ENCODE measurements at places on chromosomes 11 and 22. TPM values are rescaled to one million over a fixed set of nuclear protein-coding genes. Genes with fewer than 3 reads are reported as not detected.

Gene OR52I1
- total RNA-seq, result not detected

Gene ALX4
- total RNA-seq, result not detected

Gene SLC1A2
- 1.4 TPM for total RNA-seq

Gene BACE1-AS
- total RNA-seq, result 14.9 TPM

Gene DDI1
- not detected for total RNA-seq

DNA sequence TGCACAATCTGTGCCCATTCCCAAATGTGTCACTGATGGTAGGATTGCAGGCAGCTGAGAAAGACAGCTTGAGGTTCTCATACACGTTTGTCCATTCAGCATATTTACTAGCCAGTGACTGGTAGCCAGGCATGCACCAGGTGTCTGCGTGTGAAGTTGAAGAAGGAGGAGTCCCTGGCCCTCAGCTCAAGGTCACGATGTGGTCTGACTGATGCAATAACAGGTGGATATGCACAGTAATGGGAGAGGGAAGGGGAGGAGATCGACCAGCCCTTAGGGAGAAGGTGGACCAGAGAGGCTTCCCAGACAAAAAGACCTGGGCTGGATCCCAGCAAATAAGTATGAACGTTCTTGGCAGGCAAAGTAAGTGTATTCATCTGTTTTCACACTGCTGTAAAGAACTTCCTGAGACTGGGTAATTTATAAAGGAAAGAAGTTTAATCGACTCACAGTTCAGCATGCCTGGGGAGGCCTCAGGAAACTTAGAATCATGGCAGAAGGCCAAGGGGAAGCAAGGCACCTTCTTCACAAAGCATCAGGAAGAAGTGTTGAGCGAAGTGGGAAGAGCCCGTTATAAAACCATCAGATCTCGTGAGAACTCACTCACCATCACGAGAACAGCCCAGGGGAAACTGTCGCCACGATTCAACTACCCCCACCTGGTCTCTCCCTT lies 96.0 kb downstream of the MN1 start:
- H3K27me3 ChIP-seq, result no peaks in the 10 kb centered on the region
- no peak for DNase-seq
- peaks cover 6% of the 10 kb centered on the region for H3K36me3 ChIP-seq
- H3K4me3 ChIP-seq, result no peak overlapping the region

- no peak overlapping the region for H3K27ac ChIP-seq
- peaks cover 5% of the 10 kb centered on the region for H3K4me1 ChIP-seq
- peaks cover 8% of the 10 kb centered on the region for H3K36me3 ChIP-seq
- no peaks in the 10 kb centered on the region for H3K27me3 ChIP-seq
Measured at GRCh38 chr22:35394810-35395563, 5.0 kb upstream of the MCM5 start.

- no peak for DNase-seq
- no peaks in the 10 kb centered on the region for H3K27me3 ChIP-seq
- 0 out of 2 replicates have a peak, but pooled peaks cover 4% of the 10 kb centered on the region for H3K4me1 ChIP-seq
Measured at GRCh38 chr11:44990665-44991064, 40.0 kb upstream of the TP53I11 start.

DNA sequence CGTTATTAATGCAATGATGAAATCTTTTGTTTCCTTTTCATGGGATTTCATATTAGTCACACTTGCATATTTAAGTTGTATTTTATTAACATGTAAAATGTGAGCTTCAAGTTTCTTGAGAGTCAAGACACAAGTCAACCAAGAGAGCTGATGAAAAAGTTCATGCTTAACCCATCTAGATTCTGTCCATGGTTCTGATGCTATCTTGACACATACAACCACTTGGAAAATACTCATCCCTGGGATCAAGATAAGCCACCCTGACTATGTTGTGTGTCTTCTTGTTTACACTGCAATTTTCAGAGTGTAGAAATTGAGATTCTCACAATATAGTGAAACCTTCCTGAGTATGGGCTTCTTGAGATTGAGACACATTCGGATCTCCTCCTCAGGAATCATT lies 664 bp upstream of the OR10A4 start:
- no peaks in the 10 kb centered on the region for H3K27me3 ChIP-seq
- no peak overlapping the region for H3K4me3 ChIP-seq
- no peaks in the 10 kb centered on the region for H3K36me3 ChIP-seq
- no peaks in the 10 kb centered on the region for H3K4me1 ChIP-seq
- no peak for DNase-seq
- no peak overlapping the region for H3K27ac ChIP-seq

DNA sequence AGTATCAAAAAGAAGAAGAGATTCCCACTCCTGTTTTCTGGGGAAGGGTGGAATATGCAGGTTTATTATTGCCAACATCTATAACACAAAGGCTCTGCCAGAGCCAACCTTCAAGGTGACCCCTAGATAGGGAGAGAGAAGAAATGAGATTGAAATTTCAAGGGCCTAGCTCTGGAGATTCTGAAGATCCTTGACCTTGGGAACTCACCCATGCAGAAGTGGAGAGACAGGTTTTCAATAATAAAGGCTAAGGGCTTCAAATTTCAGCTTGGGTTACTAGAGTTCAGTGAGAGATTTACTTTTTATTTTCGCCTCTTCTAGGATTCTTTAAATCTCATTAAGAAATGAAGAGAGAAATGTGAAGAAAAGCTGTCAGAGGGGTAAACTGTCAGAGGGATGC lies 98.4 kb downstream of the CD44 start:
- H3K36me3 ChIP-seq, result no peaks in the 10 kb centered on the region
- no peaks in the 10 kb centered on the region for H3K27me3 ChIP-seq
- no peak overlapping the region for H3K27ac ChIP-seq

GRCh38 chr11:76672431-76673175 lies 2.1 kb upstream of the LRRC32 start:
- no peak overlapping the region for H3K4me3 ChIP-seq
- no peak for DNase-seq
- H3K36me3 ChIP-seq, result no peaks in the 10 kb centered on the region
- H3K4me1 ChIP-seq, result peaks cover 6% of the 10 kb centered on the region
- no peak overlapping the region for H3K27ac ChIP-seq

DNA sequence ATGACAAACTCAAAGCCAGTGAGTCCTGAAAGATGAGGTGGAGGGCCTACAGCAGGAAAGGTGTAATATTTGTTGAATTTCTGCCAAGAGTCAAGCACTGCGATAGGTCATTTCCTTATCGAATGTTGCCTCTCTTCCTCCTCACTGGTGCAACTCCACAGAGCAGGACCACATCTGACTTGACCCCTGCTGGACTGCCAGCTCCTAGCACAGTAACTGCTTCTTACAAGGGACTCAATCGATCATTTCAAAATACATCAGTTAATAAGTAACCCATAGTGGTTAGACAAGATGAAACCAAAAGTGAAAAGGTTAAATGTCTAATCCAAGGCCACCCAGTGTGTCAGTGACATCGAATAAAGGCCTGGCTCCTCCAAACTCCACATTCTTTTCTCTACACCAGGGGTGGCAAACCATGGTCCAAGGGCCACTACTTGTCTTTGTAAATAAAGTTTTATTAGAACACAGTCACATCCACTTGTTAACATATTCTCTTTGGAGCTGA lies 98.5 kb upstream of the CSNK2A3 start:
- H3K4me3 ChIP-seq, result no peak overlapping the region
- H3K27me3 ChIP-seq, result no peaks in the 10 kb centered on the region
- peaks cover 2% of the 10 kb centered on the region for H3K4me1 ChIP-seq
- no peak for DNase-seq
- no peak overlapping the region for H3K27ac ChIP-seq
- H3K36me3 ChIP-seq, result no peaks in the 10 kb centered on the region

All from H1 (cell line).